ENCODE measurements at places on chromosomes 12 and 14. TPM values are rescaled to one million over a fixed set of nuclear protein-coding genes. Genes with fewer than 3 reads are reported as not detected.

GRCh38 chr14:41607304-41607775 lies 664 bp downstream of the LRFN5 start:
- no peaks in the 10 kb centered on the region for H3K36me3 ChIP-seq
- peak; percentile 44 for DNase-seq
- peak overlapping the region; percentile 56 for H3K4me3 ChIP-seq
- H3K4me1 ChIP-seq, result peaks cover 47% of the 10 kb centered on the region
- H3K27me3 ChIP-seq, result peaks cover 59% of the 10 kb centered on the region
- no peak overlapping the region for H3K27ac ChIP-seq

DNA sequence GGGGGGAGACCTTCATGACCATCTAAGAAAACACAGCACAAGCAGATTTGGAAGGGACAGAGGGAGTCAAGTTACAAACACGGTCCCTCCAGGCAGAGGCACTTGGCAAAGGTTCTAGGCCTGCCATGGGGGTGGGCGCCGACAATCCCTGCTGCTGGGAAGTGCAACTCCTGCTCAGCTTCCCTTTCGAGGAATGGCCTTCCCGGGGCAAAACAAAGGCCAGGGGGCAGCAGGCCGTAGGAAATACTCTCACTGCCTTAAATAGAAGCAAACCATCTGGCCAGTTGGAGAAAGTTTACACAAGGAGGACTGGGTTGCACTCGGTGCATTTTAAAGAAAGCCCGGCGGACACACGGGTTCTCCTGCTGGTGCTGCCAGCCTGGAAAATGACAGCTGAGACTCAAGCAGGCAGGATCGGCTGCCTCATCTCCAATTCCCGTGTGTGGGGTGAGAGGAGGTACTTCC lies 65.8 kb downstream of the ITPK1 start:
- H3K27me3 ChIP-seq, result no peaks in the 10 kb centered on the region
- peak overlapping the region; percentile 39 for H3K27ac ChIP-seq
- no peak overlapping the region for H3K4me3 ChIP-seq

DNA sequence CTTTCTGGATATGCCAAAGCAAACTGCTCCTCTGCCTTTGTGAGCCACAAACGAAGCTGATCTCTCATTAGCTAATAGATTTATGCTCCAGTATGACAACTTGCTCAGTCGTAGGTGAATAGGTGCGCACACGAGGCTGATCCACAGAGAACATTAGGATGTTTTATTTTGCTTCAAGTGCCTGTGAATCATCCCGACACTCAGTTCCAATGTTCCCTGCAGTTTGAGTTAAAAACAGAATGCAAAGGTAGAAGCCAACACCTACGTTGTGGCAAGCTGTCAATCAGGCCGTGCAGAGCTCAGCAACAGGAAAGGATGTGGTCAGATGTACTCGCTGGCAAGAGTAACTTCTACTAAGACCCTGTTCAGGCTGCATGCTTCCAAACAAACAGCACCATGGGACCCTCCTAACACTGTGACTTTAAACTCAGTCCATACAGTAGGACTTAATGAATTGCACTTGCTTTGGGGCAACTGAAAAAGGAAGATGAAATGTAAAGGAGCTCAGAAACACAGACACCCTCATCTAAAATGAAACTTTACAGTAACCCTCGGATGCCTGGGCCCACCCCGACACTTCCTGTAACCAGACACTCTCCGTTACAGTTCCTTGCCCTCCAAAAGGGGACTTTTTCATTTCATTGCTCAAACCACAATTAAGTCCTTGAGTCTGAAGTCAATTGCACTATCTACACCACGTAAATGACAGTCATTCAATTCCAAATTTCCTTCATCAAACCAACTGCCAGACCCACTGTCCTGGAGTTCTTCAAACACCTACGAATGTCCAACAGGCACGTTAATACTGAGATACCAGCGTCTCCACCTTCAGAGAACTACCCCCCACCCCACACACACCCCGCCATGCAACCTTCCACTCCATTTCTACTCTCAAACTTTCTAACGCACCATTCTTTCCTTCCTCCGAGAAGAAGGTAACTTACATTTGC lies 1.6 kb downstream of the CCDC88C start:
- DNase-seq, result peak; percentile 52
- peak overlapping the region; percentile 73 for H3K4me3 ChIP-seq

DNA sequence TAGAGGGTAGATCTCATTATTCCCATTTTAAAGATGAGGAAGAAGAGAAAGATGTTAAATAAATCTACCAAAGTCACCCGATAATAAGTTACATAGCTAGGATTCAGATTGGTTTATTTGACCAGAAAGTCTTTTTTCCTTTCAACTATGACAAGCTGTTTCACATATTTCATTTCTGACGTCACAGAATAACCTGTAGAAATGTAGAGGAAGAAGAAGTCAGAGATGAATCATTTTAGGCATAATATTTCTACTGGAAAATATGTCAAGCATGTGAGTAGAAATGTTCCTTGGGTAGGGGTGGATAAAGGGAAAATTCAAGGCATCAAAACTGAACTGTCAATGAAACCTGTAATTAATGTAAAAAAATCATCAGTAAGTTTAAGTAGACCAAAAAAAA lies 107.0 kb downstream of the MGST1 start:
- H3K36me3 ChIP-seq, result no peaks in the 10 kb centered on the region
- no peak overlapping the region for H3K27ac ChIP-seq
- H3K4me3 ChIP-seq, result no peak overlapping the region
- H3K4me1 ChIP-seq, result no peaks in the 10 kb centered on the region
- no peaks in the 10 kb centered on the region for H3K27me3 ChIP-seq

The SERPINA9 gene
- polyA plus RNA-seq, result not detected

All from stomach (tissue), 19 donors.